ENCODE measurements at places on chromosomes 4 and X.
A peak's percentile ranks its signal among the peaks of the same experiment; 100 is the strongest.

DNA sequence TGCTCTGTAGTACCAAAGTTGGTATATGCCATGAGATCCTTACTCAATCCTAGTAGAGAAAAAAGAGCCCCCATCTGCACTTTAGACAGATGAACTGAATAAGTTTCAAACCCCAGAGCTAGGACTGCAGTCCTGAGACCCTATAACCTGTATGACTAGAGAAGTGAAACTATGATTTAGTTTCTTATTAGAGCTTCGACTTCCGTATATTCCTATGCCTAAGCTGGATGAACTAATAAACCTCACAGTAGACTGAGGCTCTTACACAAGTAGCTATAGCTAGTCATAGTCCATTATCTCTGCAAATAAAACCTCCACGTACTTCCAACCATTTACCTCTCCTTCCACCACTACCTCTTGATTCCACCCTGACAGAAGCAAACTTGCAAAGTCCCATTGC is 6.3 kb upstream of the OTUD4 start:
- DNase-seq: no peak

- DNase-seq: no peak
Observed at GRCh38 chr4:857461-857860, 31.5 kb upstream of the CPLX1 start.

GRCh38 chr4:141609243-141609642 is 27.1 kb upstream of the IL15 start:
- DNase-seq: no peak

DNA sequence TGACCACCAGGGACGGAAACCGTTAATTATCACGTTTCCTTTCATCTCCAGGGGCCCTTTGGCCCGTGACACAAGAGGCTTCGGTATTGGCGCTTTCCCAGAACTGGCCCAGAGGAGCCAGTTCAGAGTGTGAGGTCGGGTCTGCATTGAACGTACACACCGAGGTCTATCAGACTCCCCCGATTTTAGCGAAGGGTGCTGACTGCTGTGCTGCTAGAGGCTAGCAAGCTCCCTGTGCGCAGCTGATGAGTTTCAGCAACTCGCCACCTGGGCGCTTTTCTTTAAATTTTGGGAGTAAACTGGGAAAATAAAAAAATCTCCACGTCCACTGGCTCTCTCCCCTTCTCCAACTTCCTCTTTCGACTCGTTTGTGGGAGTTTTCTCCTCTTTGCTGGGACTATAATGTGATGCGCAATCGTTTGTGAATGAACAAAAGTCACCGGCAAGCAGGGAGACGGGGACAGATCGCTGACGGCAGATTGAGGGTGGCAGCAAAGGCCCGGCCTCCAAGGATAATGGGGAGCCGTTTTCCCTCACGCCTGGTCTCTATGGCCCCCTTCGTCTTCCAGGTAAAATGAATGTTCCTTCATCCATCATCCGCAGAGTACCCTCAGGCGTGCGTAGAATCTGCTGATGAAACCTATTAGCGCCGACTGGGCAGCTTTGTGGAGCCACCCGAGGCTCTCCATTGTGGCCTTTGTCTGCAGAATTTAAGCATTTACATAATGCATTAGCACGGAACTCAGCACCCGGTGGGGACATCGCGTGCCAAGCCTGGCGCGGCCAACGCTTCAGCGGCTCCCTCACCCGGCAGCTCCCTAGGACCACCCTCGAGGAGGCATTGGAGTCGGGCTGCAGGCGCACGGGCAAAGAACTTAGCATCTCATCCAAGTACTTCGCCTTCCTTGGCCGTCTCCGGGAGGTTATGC is 1.6 kb upstream of the LRAT start:
- peak; percentile 2 for DNase-seq

- no peak for DNase-seq
Observed at GRCh38 chr4:3444351-3445110, 2.8 kb downstream of the HGFAC start.

- DNase-seq: no peak
Observed at GRCh38 chrX:13101441-13102139, 57.2 kb upstream of the FAM9C start.

DNA sequence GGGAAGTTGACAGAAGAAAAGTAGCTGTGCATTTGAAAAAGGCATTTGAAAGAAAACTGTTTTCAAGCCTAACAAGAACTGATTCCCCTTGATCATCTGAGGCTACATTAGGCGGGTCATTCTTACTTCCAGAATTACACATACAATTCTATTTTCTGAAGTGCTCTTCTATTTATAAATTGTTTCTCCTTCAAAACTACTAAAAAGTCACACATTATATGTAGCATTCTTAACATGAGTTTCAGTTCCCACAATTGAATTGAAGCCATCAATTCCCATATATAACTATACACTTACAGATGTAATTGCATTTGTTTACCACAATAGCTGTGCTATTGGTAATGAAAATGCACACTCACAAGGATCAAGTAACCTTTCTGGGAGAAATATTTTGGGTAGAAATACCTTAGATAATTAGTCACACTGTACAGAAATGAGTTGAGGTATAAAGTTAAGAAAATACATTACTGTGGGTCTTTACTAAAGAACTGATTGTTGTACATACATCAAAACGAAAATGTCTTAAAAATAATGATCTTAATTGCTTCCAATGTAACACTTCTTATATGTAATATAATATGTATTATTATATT is 1688.0 kb upstream of the AGA start:
- no peak for DNase-seq

- no peak for DNase-seq
Observed at GRCh38 chr4:119227690-119228089, 15.2 kb downstream of the USP53 start.

- no peak for DNase-seq
Observed at GRCh38 chr4:53855581-53856250, 208.7 kb downstream of the CHIC2 start.

All from activated naive CD8-positive, alpha-beta T cell treated with anti-CD3 and anti-CD28 coated beads, Interleukin-2, amount 50 U/mL, for 24 hours (primary cell).